Bronchial epithelial cell (primary cell): ENCODE measurements at places on chromosomes 5 and 9. TPM values are rescaled to one million over a fixed set of nuclear protein-coding genes. Genes with fewer than 3 reads are reported as not detected.

Gene CARD19
- 43.4 and 47.9 TPM in 2 replicates for total RNA-seq

Gene PCDHA13
- 0.13 and 0.26 TPM in 2 replicates for total RNA-seq

Gene GNG10
- total RNA-seq: 39.0 and 78.7 TPM in 2 replicates

GRCh38 chr5:130773813-130774212 lies 391.2 kb downstream of the HINT1 start:
- DNase-seq: peak; percentile 94

- DNase-seq: no peak
Observed at GRCh38 chr5:165305596-165305995, 1800.2 kb downstream of the MAT2B start.
